NCI-H2081 (cell line): ENCODE measurements at places on chromosomes 1 and 21.
A peak's percentile ranks its signal among the peaks of the same experiment; 100 is the strongest.

DNA sequence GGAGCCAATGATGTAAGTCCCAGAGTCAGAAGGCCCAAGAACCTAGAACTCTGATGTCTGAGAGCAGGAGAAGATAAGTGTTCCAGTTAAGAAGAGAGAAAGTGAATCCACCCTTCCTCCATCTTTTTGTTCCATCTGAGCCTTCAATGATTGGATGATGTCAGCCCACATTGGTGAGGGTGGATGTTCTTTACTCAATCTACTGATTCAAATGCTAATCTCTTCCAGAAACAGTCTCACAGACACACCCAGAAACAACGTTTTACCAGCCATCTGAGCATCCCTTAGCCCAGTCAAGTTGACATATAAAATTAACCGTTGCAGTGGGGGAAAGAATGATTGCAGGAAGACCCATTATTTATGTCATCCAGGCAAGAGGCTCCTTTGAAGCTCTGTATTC is 16.5 kb upstream of the RNF220 start:
- DNase-seq, result no peak

DNA sequence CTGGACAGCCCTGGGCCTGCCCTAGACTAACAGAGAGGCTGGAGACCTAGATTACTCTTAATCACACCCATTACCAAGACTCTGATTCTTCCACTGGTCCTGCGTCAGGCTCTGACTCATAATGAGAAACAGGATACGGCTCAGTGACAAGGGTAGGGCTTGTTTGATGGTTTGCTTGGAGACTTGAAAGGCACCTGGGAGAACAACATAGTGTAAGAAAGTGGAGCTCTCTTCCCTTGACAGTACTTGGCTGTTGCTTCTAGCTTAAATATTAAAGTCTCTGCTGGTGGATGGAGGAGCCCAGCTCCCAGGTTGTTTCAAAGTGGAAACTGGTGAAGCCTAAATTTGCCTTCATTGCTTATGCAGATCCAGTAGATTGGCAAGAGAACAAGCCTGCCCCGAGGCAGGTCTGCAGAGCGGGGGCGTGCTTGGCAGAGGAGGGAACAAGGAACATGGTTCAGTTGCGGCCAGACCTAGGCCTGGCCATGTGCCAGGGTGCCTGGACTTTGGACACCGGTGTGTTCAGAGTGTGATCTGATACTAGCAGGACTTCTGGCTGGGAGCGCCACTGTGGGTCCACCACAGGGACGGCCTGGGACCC is 480.6 kb downstream of the CAMTA1 start:
- DNase-seq, result no peak

DNA sequence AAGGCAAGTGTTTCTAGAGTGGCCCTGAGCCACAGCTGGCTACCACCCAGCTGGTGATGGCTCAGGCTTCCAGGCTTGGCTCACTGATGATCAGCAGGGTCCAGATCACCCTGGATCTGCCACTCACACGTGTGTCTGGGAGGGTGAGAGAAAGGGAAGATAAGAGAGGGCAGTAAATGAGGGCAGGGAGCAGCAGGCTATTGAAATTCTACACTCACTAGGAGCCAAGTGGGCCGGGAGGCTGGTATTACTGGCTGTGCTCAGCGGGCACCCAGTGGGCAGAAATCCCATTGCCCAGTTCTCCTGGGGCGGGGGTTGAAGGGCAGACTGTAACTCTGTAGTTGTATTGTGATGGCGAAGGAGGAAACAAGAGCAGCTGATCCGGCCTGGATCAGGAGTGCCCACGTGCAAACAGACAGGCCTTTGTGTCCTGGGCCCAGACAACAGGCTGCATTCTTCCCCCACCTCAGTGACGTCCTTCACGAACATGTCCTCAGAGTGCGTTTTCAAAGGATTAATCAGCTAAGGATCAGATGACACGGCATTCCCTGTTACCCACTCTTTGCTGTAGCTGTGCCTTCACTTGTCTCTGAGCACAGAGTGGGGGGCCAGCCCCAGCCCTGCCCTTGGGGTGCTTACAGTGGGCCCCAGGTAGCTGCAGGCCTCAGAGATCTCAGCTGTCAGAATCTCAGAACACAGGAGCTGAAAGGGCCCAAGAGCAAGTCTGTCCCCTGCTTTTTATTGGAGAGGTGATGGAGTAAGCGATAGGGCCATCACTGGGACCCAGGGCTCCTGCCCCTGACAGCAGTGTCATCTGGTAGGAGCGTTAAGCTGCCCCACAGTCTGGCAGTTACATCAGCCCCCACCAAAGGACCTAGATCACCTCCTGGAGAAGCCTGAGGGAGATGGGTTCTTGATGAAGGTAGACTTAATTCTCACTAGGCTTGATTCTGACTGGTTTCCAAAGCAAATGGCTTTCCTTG is 60.5 kb downstream of the ATP1A1 start:
- no peak for DNase-seq

GRCh38 chr1:18632783-18633421 is 2.3 kb downstream of the PAX7 start:
- no peak for DNase-seq

- DNase-seq, result peak; percentile 71
Observed at GRCh38 chr1:230268371-230269170, 157.6 kb downstream of the PGBD5 start.

- no peak for DNase-seq
Observed at GRCh38 chr1:152565535-152566215, 905 bp downstream of the LCE3E start.

DNA sequence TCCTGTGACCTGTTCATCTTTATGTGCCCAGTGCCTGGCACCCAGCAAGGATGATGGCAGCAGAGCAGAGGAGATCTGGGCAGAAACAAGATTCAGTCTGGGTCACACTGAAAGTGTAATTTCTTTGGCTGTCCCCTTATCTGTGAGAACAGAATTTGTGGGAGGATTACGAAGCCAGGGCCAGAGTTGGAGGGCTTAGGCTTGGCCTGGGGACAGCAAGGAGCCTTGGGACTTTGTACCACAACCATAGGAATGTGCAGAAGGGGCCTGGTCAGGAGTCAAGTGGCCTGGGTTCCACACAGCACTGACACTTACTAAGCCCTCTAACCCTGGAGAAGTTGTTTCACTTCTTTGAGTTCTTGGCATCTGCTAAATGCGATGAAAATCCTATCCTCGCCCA is 12.8 kb downstream of the PMVK start:
- DNase-seq, result no peak

- DNase-seq, result no peak
Observed at GRCh38 chr1:69483246-69483645, 84.5 kb upstream of the LRRC7 start.

- no peak for DNase-seq
Observed at GRCh38 chr1:155123801-155124200, 3.9 kb upstream of the EFNA1 start.
